Muscle of back (tissue), 13 donors: ENCODE measurements at places on chromosomes 13 and 19. TPM values are rescaled to one million over a fixed set of nuclear protein-coding genes. Genes with fewer than 3 reads are reported as not detected.

Gene ZNF665
- 4.7 TPM for polyA plus RNA-seq

Gene PNMA8A
- polyA plus RNA-seq = 44.4 TPM

Gene SMIM44
- not detected for polyA plus RNA-seq

Gene RGS9BP
- 0.08 TPM for polyA plus RNA-seq

Gene PGLYRP1
- not detected for polyA plus RNA-seq

Gene PRR12
- polyA plus RNA-seq = 16.2 TPM

Gene KXD1
- polyA plus RNA-seq = 61.7 TPM

Gene TMEM190
- not detected for polyA plus RNA-seq

Gene ATP8A2
- 1.5 TPM for polyA plus RNA-seq

Gene CLDN10
- 13.8 TPM for polyA plus RNA-seq

Gene ZNF813
- polyA plus RNA-seq = 3.7 TPM

Gene CYP2B6
- polyA plus RNA-seq = not detected

Gene ZNF726
- 4.7 TPM for polyA plus RNA-seq

Gene ARL11
- polyA plus RNA-seq = 0.31 TPM

Gene PNMA8C
- polyA plus RNA-seq = 0.52 TPM

Gene EFNA2
- 0.84 TPM for polyA plus RNA-seq

Gene RASIP1
- 21.9 TPM for polyA plus RNA-seq

Gene C13orf46
- 0.39 TPM for polyA plus RNA-seq

Gene CCDC8
- polyA plus RNA-seq = 67.0 TPM

Gene CYP4F2
- polyA plus RNA-seq = not detected

Gene WTIP
- polyA plus RNA-seq = 28.1 TPM

Gene DCT
- polyA plus RNA-seq = 0.23 TPM

Gene TMTC4
- polyA plus RNA-seq = 18.7 TPM

Gene KANK2
- 109 TPM for polyA plus RNA-seq

Gene ZSCAN4
- polyA plus RNA-seq = not detected

Gene DAND5
- 0.08 TPM for polyA plus RNA-seq

Gene UPK1A
- 6.1 TPM for polyA plus RNA-seq

Gene C19orf33
- polyA plus RNA-seq = not detected

Gene ZNF43
- 15.0 TPM for polyA plus RNA-seq

Gene ZNF730
- polyA plus RNA-seq = 3.9 TPM

Gene MYH14
- 37.5 TPM for polyA plus RNA-seq

Gene GAPDHS
- polyA plus RNA-seq = not detected

Gene ATXN8OS
- polyA plus RNA-seq = not detected

Gene SRRM5
- 0.29 TPM for polyA plus RNA-seq

Gene KLK4
- polyA plus RNA-seq = not detected

Gene ENOX1
- polyA plus RNA-seq = 11.6 TPM

Gene ZNF285
- polyA plus RNA-seq = 3.2 TPM

Gene HSD17B14
- 2.6 TPM for polyA plus RNA-seq

Gene FFAR2
- 0.27 TPM for polyA plus RNA-seq

Gene KLC3
- polyA plus RNA-seq = 0.38 TPM

Gene FGF14
- polyA plus RNA-seq = 0.20 TPM

Gene ACP5
- 3.3 TPM for polyA plus RNA-seq

Gene PTH2
- not detected for polyA plus RNA-seq

Gene LTBP4
- polyA plus RNA-seq = 294 TPM

Gene B3GNT3
- polyA plus RNA-seq = not detected

Gene IGFLR1
- 3.1 TPM for polyA plus RNA-seq

Gene LRCH1
- polyA plus RNA-seq = 20.3 TPM

Gene IRS2
- 3.2 TPM for polyA plus RNA-seq

Gene ACTN4
- polyA plus RNA-seq = 278 TPM

Gene GJA3
- polyA plus RNA-seq = 3.6 TPM

Gene NDUFA11
- polyA plus RNA-seq = 142 TPM

Gene CCL25
- 0.21 TPM for polyA plus RNA-seq

Gene ATP4B
- not detected for polyA plus RNA-seq

Gene IQCN
- polyA plus RNA-seq = 2.1 TPM

Gene PTPRS
- polyA plus RNA-seq = 37.1 TPM

Gene PLK5
- polyA plus RNA-seq = 0.09 TPM
